ENCODE measurements at places on chromosomes 16 and 17. TPM values are rescaled to one million over a fixed set of nuclear protein-coding genes. Genes with fewer than 3 reads are reported as not detected.
A peak's percentile ranks its signal among the peaks of the same experiment; 100 is the strongest.

DNA sequence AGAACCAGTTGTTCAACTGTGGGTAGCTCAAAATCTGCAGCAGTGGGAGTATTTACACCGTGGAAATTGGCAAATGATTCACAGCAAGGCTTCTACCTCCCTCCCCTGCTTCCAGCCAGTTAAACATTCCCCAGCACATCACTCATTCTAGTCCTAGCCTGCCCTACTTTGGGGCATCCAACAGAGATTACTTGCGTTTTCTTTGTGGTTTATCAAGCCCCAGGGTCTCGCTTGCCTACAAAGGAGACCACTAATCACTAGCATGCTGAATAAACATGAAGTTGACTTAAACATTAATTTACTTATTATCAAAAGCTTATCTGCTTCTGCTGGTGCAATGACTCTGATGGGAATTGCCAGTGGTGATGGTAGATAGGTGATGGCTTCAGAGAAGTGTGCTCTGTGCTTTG, 94.5 kb downstream of the MARF1 start:
- DNase-seq: no peak

The KRTAP9-2 gene
- not detected for total RNA-seq

GRCh38 chr16:78057803-78058564, 35.6 kb downstream of the CLEC3A start:
- no peak for DNase-seq

DNA sequence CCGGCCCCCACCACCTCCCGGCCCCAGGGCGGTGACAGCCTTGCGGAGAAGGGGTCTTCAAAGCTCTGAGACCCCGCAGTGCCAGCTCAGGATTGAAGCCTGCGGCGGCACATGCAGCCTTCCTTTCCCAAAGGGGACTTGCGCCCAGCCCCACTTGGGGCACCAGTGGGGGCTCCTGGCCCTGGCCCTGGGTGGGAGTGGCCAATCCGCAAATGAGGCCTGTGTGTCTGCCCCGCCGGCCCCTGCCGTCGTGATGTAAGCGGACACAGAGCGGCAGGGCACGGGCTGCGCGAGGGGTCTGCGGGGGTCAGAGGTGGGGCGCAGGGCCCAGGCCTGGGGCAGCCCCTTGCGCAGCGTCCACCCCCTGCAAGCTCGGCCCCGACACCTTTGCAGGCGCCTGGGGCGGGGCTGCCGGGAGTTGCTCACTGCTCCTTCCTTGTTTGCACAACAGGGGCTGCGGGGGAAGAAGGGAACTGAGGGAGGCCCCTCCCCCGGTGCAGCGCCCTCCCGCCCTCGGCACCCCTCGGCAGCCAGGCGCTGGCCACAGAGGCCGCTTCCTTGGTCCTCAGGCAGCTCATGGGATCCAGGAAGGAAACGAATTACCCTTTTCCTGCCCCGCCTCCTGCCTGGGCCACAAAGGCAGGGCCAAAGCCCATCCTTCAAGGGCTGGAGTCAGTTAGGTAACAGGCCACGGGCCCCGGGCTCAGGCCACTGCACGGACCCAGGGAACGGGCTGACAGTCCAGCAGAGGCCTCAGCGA, 2.9 kb downstream of the SLC16A3 start:
- DNase-seq: peak; percentile 83

The SDK2 gene
- 9.8 TPM for total RNA-seq

The CD300H gene
- total RNA-seq: not detected

DNA sequence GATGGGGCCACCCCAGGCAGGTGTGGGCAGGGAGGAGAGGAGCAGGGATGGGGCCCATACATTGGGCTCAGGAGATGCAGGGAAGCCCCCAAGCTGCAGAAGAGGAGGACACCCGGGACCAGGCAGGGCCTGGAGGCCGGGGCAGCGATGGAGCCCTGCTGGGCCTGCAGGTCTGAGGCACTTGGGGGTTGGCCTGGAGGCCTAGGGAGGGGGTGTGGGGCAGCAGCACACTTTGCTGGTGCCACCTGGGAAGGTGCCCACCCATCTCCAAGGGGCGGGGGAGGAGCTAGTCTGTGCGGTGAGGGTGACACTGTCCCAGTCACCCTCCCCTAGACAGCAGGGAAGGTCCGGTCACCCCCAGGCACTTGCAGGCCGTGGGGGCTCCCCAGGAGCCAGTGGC, 6.4 kb upstream of the CCDC57 start:
- no peak for DNase-seq

- DNase-seq: peak; percentile 5
These were observed 37.7 kb downstream of the TNFRSF13B start for GRCh38 chr17:16934133-16934795.

DNA sequence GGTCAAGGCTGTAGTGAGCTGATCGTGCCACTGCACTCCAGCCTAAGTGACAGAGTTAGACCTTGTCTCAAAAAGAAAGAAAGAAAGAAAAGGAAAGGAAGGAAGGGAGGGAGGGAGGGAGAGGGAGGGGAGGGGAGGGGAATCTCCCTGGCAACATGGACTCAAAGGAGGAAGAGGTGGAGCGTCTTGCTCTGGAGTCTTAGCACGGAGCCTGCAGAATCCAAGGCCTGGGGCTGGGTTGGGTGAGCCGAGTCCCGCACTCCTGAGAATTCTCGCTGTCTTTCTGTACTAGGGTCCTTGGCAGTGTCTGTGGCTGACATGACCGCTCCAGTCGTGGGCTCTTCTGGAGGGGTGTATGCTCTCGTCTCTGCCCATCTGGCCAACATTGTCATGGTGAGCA, 36.9 kb downstream of the C17orf75 start:
- DNase-seq: no peak

GRCh38 chr16:54544553-54545180, 258.1 kb upstream of the IRX3 start:
- DNase-seq: no peak

The KRT36 gene
- not detected for total RNA-seq

- no peak for DNase-seq
These were observed 8.1 kb downstream of the FASN start for GRCh38 chr17:82089723-82090548.

- DNase-seq: peak; percentile 60
These were observed 6.9 kb upstream of the ELAC2 start for GRCh38 chr17:13024526-13025257.

DNA sequence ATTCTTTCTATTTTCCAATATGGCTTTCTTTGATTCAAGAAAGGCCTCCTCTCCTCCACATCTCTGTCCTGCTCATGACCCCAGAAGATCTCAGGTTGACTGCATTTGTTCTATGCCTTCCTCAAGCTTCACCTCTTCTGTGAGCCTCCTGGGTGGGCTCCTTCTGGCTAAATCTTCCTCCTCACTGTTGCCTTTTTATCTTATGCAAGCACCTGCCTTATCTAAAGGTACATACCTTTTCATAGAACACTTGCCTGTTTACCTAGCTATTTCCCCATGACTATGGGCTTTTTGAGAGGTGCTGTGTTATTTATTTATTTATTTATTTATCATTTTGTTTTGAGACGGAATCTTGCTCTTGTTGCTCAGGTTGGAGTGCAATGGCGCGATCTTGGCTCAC, 81.1 kb downstream of the UTP18 start:
- no peak for DNase-seq

GRCh38 chr17:55959756-55960155, 193.5 kb upstream of the ANKFN1 start:
- DNase-seq: no peak

The GLP2R gene
- total RNA-seq: 17.2 TPM

The SRL gene
- total RNA-seq: not detected

- no peak for DNase-seq
These were observed 29.9 kb upstream of the LHX1 start for GRCh38 chr17:36907407-36907806.

DNA sequence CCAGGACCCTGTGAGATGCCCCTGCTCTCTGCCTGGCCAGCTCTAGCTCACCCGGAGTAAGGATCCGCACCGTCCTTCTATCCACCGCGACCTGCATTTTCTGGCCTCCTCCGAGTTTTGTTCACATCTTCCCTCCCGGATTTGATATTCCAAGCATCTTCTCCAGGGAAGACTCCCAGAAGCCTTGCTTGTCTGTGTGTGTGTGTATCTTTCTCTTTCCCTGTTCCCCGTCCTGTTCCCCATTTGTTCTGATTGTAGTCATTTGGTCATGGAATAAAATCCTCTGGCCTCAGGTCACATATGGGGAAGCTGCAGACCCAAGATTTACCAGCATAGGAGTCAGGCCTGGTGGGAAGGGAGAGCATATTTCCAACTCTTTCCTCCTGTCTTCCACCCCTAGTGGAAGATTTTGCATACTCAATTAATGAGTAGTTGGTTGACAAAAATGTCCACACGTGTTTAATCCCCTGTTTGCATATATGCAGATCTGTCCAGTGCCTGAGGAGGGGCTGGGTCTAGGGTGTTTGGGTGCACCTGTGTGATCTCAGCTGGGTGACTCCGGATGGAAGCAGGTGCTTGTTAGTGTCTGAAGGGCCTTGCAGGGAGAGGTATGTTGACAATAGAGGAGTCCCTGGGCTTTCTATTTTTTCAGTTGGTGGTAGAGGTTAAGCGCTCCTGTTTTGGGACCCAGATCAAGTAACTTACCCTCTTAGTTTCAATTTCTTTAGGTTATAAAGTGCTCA, 1.9 kb downstream of the PRAC1 start:
- no peak for DNase-seq

- DNase-seq: no peak
These were observed 16.7 kb upstream of the DDX52 start for GRCh38 chr17:37659925-37660324.

The SLC47A1 gene
- total RNA-seq: not detected

DNA sequence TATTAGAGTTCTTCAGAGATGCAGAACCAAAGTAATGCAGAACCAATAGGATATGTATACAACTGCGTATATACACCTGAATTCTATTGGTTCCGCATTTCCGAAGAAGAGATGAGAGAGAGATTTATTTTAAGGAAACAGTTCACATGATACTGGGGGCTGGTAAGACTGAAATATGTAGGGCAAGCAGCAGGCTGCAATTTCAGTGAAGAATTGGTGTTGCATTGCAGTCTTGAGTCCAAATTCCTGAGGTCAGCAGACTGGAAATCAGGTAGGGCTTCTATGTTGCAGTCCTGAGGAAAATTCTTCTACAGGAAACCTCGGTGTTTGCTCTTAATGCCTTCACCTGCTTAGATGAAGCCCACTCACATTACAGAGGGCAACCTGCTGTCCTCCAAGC, 128.2 kb upstream of the MED13 start:
- DNase-seq: no peak

DNA sequence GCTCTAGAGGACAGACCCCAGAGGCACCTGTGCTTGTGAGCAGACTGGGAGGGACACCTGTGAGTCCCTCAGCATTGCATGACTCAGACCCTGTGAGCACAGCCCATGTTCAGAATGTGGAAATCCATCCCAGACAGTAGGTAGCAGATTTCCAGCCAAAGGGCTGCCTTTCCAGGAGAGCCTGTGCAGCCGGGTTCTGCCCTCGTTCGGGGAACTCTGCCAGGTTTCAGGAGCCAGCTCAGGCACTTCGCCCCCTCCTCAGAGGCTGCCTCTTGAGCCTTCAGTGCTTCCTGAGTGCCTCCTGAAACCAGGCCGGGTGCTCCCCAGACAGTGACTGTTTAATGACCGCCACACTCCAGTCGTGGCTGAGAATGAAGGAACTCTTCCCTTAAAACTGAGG, 23.3 kb upstream of the SDR42E2 start:
- DNase-seq: no peak

GRCh38 chr16:75676909-75677308, at the start of gene CPHXL2:
TSS of gene CPHXL2 (minus strand) at chr16:75677009. CDS start at chr16:75676999, 10 bp downstream.
- DNase-seq: no peak

The SYT17 gene
- total RNA-seq: 19.5 TPM

- no peak for DNase-seq
These were observed 25.4 kb downstream of the SLC39A11 start for GRCh38 chr17:73067075-73067474.

DNA sequence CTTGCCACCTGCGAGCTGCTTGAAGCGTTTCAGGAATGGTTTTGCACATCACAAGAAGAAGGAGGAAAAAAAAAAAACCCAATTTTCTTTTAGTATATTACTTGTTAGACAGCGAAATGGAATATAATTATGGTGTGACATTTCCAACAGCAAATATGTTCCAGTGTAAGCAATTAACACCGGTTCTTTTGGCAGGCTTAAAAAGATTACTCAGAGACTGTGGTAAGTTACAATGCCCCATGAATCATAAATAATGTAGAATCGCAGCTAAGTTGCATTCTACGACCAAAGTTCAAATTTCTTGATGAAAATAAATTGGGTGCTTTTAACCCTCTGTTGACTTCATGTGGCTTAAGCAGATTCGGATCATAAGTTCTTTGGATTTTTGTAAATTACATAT, 245.2 kb downstream of the XYLT1 start:
- DNase-seq: no peak

DNA sequence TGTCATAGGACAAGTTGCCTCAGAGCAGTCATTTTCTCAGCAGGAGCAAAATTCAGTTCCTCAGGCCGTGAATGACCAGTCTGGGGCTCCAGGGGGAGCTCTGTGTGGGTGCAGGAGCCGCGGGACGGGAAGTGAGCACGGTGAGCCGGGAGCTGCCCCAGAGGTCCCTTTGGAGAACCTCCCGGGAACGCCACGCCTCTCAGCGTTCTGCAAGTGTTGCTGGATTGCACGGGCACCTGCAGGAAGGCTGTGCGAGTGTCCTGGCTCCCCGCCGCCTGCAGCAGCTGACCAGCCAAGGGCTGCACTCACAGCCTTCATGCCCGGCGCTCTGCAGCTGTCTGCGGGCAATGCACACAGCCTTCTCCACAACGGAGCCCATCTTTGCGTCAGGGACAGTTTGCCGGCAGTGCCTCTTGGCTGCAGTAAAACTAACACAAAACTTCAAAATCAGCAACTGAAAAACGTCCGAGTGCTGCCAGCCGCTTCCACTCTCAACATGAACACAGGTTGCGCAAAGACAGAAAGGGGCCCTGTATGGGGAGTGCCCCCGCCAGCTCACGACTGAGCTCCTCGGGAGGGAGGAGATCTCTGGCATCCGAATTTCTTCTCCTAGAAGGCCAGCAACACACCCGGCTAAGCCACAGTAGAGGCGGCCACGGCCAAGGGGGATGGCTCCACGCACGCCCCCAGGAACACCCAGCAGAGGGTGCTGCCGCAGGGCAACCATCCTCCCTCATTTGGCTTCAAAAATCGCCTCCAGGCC, 16.0 kb downstream of the NDUFAF8 start:
- DNase-seq: peak; percentile 87

- no peak for DNase-seq
These were observed 46.6 kb upstream of the METRNL start for GRCh38 chr17:83032781-83033180.

DNA sequence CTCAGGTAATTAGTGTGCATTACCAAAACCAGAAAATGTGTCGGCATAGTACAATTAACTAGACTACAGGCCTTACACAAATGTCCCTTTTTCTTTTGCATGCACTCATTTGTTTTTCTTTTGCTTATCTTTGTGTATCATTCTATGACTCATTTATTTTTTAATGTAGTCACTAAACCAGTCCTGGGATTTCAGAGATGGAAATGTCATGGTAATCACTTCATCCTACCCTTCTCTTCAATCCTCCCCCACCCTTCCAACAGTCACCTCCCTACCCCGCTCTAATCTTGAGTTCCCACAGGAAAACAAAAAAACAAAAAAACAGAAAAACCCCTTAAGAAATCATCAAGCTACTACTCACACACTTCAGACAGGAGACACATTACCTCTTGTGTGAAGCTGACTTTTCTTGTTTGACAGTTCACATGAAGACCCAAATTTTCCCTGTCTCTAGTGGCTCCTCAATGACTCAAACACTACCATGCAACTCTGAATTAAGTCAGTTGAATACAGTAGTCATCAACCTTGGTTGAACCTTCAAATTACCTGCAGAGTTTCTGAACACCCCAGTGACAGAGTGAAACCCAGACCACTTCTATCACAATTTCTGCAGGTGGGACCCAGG, 242.4 kb upstream of the SALL1 start:
- DNase-seq: no peak

The KRTAP4-4 gene
- total RNA-seq: not detected

GRCh38 chr16:57380671-57381462, 8.6 kb downstream of the CX3CL1 start:
- no peak for DNase-seq

All from transverse colon (tissue), 4 donors.